Activated CD8-positive, alpha-beta memory T cell treated with anti-CD3 and anti-CD28 coated beads for 1 hour (primary cell): ENCODE measurements at places on chromosomes 1 and 21.

DNA sequence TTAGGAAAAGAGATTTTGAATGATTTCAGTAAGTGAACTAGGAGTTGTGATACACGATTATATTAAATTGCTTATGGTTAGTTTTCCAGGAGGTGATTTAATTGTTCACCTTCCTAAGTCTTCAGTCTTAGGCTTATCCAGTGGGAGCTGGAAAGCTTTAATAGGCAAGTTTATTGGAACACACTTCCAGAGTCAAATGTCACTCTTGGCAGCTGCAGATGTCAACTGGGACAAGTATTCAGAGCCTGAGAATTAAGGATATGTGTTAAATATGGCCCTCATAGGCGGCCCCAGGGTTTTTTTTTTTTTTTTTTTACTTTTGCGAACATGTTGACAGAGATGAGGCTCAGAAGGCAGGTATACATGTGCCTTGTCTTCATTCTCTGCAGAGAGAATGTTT, 29.2 kb downstream of the UCK2 start:
- no peak for DNase-seq

DNA sequence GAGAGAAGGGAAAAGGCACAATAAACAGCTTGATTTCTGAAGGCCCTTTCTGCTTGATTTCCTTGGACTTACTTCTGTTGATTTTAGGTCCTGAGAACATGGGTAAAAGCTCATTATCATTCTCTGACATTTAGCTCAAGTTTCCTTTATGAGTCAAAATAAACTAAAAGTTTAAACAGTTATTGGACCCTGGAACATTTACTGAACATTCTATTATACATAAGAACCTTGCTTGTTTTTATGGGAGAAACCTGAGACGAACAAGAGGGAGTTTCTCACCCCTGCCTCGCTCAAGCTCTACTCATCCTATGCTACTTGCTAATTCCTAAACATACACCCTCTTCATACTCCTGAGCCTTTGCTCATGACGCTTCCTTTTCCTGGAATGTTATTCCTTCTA, 538.3 kb upstream of the PKN2 start:
- DNase-seq: no peak

GRCh38 chr1:44310006-44310405, 45.1 kb downstream of the ERI3 start:
- no peak for DNase-seq

DNA sequence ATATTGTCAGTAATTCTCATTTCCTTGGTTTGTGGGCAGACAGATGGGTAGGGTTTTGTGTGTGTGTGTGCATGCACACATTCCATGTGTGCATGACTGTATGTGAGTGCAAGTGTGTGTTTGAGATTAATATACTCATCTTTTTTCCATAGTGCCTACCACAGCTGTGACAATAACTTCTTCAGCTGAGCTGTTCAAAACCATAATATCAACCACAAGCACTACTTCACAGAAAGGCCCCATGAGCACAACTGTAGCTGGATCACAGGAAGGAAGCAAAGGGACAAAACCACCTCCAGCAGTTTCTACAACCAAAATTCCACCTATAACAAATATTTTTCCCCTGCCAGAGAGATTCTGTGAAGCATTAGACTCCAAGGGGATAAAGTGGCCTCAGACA, 149.3 kb downstream of the ADGRL2 start:
- no peak for DNase-seq

GRCh38 chr1:62316135-62316534, 3.1 kb downstream of the KANK4 start:
- no peak for DNase-seq

GRCh38 chr1:168485048-168485447, 58.7 kb downstream of the XCL2 start:
- DNase-seq: no peak

- no peak for DNase-seq
Observed at GRCh38 chr1:109543283-109543987, 3.8 kb downstream of the GPR61 start.

- DNase-seq: no peak
Observed at GRCh38 chr1:227758366-227758765, 23.1 kb downstream of the SNAP47 start.

DNA sequence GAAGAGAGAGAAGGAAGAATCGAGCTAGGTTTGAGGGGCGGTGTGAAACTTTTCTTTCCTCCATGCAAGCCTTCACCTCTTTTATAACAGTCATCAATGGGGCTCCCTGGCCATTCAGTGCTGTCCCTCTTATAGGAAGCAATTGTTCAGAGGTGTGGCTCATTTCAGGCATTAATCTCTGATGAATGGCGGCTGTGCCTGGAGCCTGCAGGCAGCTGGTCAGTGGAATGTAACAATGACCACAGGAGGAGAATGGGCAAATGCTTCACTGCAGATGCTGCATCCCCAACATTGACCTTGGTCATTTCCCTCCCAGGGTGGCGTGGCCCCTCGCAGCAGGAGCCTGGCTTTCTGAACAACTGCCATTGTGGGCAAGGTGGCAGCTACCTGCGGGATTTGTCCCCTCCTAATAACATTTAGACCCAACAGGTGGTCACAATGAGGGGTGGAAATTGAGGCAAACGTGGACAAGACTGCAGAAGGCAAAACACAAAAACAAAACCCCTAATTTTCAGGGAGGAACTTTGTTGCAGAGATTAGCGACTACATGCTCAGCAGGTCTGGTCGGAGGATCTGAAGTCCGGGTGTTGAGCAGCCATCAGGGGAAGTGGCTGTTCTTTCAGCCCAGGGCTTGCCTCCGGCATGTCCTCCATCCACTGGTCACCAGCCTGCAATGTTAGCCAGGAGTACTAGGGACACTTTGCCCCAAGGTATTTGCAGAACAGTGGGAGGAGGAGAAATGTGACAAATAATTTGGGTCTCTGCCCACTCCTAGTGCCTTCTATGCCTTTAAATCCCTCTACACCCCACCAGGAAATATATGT, 97.3 kb upstream of the PAXBP1 start:
- DNase-seq: no peak

DNA sequence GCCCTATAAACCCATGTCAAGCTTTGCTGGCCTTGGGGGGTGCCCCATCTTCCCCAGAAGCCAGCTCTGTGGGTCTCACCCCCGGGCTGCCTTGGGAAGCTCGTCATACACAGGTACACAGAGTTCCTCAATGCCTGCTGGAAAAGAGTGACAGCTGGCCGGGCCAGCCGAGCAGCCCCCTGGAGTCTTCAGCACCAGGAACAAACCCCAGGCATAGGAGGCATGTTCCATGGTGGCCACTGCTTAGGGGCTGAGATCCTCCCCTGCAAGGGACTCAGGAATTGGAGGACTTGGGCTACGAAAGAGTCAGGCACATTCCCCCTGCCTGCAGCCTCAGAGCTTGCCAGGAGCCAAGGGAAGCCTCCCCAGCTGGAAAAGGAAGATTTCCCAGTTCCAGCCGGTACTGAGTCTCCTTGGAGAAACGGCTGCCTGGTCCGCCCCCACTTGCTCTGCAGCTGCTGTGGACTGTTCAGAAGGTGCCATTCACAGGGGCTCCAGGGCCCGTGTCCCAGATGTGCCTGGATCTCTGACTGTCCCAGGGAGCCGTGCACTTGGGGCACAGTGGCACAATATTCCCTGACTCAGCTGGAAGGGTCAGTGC, 89.5 kb downstream of the STUM start:
- no peak for DNase-seq
